ENCODE measurements at places on chromosomes 6 and 20. TPM values are rescaled to one million over a fixed set of nuclear protein-coding genes. Genes with fewer than 3 reads are reported as not detected.

PLEKHG1 gene
- 0.40 TPM for total RNA-seq

SRSF12 gene
- 0.80 TPM for total RNA-seq

F13A1 gene
- total RNA-seq, result not detected

KCNK16 gene
- not detected for total RNA-seq

KIF6 gene
- 0.48 TPM for total RNA-seq

All from A549 treated with CpdA at 1 μM for 4 hours (cell line).